Stromal cell of bone marrow (primary cell): ENCODE measurements at places on chromosomes 1 and 21.

DNA sequence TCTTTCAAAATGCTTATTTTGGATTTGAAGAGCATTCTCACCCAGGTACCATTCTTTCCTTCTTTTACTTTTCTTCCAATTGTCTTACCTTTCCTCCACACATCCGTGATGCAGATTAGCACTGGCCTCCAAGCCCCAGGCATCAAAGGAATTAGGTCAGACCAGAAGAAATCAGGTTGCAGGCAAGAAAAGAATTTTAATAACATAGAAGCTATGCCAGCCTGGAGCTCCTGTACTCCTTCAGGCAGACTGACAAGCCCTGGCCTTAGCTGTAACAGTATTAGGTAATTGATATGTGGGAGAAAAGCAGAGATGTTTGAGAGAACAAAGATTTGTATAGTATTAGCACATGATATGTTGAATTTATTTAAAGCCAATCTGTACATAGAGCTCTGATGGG is 390.4 kb upstream of the ADGRL2 start:
- no peak for DNase-seq

GRCh38 chr21:38639571-38640354 is 141.5 kb upstream of the ERG start:
- DNase-seq = peak; percentile 28

- no peak for DNase-seq
These were observed 12.2 kb downstream of the ATP1A4 start for GRCh38 chr1:160163615-160164014.

DNA sequence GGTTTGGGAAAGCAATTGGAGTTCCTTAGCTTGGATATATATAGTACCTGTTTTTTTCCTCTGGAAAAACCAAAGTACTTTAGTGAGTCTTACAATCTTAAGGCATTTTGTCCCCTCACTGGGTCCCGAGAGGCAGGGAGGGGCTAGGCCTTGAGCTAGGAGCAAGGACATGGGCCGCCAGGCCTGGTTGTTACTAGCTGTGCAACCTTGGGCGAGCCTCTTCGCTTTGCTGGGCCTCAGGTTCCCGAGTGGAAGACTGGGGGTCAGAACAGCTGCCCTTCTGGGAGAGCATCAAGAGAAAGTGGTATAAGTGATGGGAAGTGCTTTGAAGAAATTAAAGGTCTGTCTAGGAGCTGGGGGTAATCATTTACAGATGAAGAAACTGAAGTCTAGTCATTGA is 553.2 kb downstream of the KIF26B start:
- no peak for DNase-seq

DNA sequence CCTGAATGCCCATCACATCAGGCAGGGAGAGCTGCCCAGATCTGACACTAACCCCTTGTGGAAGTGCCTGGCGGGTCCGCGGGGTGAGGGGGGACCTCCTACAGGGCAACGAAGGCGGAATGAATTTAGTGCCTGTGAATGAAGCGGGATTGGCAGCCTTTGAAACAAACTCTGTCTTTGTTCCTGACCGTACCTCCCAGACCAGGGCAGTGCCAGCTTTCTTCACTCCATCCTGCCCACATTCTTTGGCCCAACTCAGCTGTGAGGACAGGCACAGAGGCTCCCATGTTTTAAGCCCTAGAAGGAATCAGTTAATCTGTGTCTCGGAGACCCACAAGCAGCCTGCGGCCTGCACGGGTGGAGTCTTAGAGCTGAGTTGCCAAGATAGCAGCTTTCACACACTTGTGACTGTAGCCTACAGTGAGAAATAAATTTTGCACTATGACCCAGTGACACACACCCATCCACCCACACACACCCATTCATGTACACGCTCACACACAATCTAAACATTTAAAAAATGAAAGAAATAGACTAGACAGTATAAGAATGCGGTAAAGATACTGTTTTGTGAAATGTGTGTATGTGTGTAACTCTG is 60.1 kb upstream of the USP24 start:
- no peak for DNase-seq

DNA sequence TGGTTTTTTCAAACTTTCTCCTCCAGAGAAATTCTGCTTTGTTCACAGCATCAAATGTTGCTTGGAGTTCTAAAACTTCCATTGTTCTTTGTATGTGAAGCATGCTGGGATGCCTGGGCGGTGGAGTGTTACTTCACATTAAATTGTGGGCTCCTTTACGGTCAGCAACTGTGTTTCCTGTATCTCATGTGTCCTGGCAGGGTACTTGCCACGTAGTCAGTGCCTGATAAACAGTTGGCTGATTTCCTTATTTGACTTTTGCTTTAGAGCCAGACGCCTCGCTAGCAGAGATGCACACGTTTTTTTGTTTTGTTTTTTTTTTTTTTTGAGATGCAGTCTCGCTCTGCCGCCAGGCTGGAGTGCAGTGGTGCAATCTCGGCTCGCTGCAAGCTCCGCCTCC is 96.7 kb downstream of the UCK2 start:
- DNase-seq = no peak

DNA sequence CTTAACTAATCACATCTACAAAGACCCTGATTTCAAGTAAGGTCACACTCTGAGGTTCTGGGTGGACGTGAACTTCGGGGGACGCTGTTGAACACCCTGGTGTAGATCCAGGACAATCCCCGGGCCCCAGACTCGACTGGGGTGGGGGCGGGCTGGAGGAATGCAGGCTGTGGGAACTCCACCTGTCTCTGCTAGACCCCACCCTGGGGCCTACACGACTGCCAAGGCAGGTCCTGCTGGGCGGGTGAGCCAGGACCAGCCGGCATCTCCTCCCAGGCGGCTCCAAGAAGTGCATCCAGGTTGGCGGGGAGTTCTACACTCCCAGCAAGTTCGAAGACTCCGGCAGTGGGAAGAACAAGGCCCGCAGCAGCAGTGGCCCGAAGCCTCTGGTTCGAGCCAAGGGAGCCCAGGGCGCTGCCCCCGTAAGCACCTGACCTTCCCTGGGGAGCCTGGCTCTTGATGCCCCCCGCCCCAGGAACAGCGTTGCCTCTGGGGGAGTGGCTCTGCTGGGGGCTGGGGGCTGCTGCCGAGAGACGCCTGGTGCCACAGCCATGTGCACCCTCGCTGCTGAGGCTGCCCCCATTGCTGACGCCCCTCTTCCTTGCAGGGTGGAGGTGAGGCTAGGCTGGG is 3.8 kb downstream of the AIRE start:
- no peak for DNase-seq

DNA sequence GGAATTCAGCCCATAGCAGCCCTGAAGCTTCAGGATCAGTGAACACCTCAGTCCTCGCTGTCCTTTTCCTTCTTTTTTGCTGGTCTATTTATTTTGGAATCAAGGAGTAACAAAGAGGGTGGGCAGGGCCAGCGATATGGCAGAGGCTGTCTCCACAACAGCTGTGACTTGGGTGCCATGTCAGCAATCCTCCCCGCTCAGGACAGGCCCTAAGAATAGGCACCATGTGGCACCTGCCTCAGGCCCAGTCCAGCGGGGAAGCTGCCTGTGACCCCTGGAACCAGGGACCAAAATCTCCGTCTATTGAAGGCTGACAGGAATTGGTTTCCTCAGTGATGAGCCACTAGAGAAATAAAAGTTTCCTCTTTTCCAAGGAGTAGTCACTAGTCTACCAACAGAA is 58.6 kb upstream of the TNR start:
- no peak for DNase-seq

DNA sequence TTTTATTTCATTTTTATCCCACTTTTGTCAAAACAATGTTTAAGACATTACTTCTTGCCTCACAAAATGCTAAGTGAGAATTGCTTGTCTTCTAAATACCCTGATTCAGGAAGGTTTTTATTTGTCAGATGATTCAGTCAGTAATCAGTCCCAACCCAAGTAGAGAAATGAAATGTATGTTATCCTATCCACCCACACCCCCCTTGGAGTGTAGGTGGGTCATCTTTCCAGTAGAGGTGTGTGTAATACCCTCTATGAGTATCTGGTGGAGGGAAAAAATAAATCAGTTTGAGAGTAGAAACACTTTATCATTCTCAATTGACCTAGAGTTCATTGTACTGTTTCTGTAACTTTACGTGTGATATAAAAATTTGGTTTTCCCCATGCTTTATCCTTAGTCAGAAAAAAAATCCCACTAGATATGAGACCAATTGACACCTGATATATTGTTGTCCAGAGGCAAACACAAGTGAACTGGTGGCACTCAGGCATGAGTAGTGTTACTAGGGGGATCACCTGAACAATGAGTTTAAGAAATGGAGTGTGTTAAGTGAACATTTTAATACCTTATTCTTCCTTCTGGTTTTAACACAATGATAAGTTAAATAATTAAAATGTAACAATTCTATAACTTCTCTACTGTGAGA is 153.8 kb upstream of the C1orf105 start:
- DNase-seq = no peak

GRCh38 chr1:106276871-106277270 is 779.6 kb upstream of the PRMT6 start:
- DNase-seq = peak; percentile 2

DNA sequence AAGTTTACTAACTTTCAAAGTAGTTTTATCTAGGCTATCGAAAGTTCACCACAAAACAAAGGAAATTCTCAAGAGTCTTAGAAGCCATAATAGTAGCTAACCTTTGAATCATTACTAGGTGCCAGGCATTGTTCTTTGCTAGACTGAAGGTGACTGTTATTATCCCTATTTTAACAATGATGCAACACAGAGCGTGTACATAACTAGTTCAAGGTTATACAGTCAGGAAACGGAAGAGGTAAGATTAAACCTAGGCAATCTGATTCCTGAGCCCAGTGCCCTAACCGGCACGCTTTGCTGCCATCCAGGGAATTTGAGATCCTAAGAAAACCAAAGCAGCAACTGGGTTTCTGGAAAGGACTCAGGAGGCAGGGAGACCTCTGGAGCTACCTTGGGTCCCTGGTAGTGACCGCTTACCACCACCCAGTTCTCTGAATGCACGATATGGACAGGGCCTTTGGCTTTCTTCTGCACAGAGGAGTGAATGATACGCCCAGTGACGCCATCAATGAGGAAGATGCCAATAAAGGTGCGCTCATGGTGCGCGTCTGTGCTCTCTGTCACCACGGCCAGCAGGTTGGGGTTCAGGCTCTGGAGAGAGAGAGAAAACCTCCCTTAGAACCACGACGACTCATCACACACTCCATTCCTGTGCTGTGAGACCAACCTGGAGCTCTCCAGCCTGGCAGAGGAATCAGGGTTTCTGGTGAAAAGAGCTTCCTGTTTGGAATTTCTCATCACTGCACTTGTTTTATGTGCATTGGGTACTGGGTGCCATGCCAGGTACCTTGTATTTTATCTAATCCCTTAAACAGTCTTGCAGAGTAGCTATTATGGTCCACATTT is 13.1 kb upstream of the UBR4 start:
- DNase-seq = no peak

DNA sequence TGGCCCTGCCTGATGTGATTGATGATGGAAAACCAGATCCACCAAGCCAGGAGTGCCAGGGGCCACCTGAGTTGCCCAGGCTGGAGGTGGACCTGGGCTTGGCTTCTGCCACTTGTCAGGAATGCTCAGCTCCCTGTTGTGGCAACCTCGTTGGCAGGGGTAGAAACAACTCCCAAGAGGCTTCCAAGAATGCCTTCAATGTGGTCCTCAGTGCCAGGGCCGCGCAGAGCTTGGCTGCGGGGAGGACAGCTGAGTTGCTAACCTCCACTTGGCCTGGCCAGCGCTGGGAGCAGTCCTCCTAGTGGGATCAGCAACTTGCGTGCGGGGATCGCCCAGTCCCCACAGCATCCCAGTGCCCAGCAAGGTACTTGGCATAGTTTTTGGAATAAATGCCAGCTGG is 9.0 kb downstream of the MYOM3 start:
- DNase-seq = no peak

DNA sequence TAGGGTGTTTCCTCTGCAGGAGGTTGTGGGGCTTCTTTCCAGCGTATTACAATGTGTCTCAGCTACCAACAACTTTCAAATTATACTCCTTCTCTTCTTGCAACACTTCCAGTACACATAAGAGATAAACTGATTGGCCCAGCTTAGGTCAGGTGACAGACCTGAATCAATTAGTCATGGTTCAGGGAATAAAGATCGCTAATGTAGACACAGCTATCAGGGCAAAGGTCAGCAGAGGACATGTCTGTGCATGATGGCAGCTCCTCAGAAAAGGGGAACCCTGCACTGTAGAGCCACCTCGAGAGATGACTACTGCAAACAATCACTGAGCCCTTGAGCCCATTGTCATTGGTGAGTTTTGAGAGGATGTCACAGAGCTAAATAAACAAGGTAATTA is 36.8 kb upstream of the PKN2 start:
- DNase-seq = no peak

GRCh38 chr1:42660907-42661500 is 2.8 kb downstream of the PPIH start:
- no peak for DNase-seq

DNA sequence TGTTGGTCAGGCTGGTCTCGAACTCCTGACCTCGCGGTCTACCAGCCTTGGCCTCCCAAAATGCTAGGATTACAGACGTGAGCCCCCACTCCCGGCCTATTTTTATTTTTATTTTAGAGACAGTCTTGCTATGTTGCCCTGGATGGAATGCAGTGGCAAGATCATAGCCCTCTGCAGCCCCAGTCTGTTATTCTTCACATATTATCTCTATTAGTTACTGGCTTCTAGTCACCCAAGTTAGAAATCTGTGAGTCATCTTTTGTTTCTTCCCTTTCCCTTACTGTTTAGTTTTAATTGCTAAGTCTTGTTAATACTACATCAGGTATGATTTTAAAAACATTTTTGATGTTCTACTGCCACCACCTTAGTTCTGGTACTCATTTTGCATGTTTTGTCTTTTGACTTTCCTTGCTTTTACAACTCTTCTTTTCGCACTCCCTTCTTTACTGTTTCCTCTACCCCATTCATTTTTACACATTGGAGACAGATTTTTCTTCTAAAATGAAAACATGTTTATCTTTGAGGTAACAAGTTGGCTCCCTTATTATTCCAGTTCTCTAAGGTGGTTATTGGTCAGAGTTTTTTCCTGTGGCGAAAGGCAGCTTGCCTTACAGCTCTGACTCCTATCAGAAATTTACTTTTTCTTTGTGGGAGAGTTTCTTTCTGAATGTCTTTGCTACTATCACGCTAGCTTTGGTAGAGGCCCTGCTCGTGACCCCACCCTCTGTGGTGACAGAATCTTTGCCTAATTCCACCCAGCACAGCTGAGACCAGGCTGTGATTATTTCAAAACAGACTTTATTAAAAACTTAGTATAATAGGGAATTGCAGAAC is 19.5 kb downstream of the ZMYM4 start:
- peak; percentile 33 for DNase-seq

GRCh38 chr1:156006666-156007376 is 13.9 kb downstream of the SSR2 start:
- DNase-seq = no peak
